ENCODE measurements at places on chromosomes 2 and 18. TPM values are rescaled to one million over a fixed set of nuclear protein-coding genes. Genes with fewer than 3 reads are reported as not detected.

GRCh38 chr2:143521396-143521795 lies 392.2 kb downstream of the ARHGAP15 start:
- no peaks in the 10 kb centered on the region for H3K4me1 ChIP-seq
- no peak for DNase-seq
- H3K36me3 ChIP-seq = no peaks in the 10 kb centered on the region
- no peak overlapping the region for H3K4me3 ChIP-seq
- no peaks in the 10 kb centered on the region for H3K27me3 ChIP-seq

- no peak overlapping the region for H3K4me3 ChIP-seq
- DNase-seq = no peak
- H3K27ac ChIP-seq = no peak overlapping the region
These were observed 46.9 kb upstream of the NDUFV2 start for GRCh38 chr18:9055626-9056025.

Gene SCTR
- not detected for total RNA-seq

Gene ACTR1B
- 28.1 TPM for total RNA-seq

DNA sequence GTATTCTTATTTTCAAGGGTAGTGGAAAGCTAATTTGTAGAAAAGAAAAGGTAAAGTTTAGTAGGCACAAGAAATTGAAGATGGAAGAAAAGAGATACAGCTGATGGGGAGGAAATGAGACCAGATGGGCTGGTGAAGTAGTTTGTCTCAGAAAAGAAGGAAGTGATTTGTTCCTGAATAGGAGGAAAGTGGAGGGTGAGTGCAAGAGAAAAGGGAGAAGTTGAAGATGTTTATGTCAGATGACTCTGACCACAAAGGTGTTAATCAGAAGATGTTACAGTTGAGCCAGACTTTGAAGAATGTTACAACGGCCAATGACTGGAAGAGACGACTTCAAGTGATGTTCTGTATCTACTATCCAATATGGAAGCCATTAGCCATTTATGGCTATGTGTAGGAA lies 21.2 kb downstream of the ZSCAN30 start:
- no peaks in the 10 kb centered on the region for H3K36me3 ChIP-seq
- H3K27ac ChIP-seq = no peak overlapping the region
- no peaks in the 10 kb centered on the region for H3K4me1 ChIP-seq
- no peak overlapping the region for H3K4me3 ChIP-seq
- H3K27me3 ChIP-seq = no peaks in the 10 kb centered on the region

GRCh38 chr18:54679318-54680149 lies 88.5 kb downstream of the DYNAP start:
- H3K4me1 ChIP-seq = no peaks in the 10 kb centered on the region
- H3K4me3 ChIP-seq = no peak overlapping the region
- no peaks in the 10 kb centered on the region for H3K27me3 ChIP-seq
- H3K36me3 ChIP-seq = no peaks in the 10 kb centered on the region
- no peak overlapping the region for H3K27ac ChIP-seq

Data from Panc1 (cell line).